T-helper 9 cell (primary cell): ENCODE measurements at places on chromosomes 2 and 18.
A peak's percentile ranks its signal among the peaks of the same experiment; 100 is the strongest.

- DNase-seq: no peak
Measured at GRCh38 chr18:11999429-11999828, 18.1 kb downstream of the IMPA2 start.

GRCh38 chr2:239264838-239265651 is 135.8 kb downstream of the HDAC4 start:
- peak; percentile 39 for DNase-seq

DNA sequence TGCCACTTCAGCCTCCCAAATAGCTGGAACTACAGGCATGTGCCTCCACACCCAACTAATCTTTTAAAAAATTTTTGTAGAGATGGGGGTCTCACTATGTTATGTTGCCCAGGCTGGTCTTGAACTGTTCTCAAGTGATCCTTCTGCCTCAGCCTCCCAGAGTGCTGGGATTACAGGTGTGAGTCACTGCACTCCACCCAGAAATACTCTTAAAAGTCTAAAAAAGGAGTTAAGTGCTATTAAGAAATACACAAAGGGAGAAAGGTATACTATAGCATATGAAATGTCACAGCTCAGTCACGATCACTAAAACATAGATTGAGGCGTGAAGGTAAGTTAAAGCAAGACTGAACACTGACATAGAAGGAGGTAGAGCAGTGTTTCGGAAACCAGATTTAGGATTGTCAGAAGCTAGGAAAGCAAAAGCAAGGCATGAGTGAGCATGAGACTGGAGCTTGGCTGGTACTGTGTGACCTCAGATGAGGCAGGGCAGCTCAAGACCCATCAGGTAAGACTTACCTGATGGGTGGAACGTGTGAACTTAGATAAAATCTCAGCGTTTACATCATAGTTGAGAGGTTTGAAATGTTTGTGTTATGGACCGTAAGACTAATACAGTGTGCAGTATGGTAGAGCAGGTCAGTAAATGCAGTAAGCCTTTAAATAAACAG is 9.2 kb downstream of the CCNYL1 start:
- DNase-seq: no peak

DNA sequence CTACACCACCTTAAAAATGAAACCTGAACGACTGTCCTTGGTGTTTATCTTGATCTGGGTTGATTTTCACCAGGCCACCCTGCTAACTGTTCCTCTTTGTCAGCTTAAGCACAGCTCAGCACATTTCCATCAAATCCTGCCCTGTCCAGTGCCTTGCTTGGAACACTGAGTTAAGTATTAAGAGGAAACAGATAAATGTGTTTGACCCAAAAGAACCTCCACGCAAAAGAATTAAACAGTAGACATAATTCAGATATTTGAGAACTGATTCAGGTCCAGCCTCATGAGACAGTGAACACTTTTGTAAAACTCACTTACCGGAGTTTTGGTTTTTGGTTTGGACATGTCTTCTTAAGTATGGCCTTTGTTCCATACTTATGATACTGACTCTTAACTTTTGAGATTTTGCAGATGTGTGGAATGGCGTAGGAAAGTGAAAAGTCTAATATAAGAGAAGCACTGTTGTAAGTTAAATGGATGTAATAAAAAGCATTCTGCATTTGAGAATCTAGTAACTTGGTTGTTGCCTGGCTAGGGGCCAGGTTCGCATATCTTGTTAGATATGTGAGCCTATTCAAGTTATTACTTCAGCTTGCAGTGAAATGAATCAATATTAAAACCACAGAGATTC is 88.9 kb upstream of the SERPINE2 start:
- no peak for DNase-seq

GRCh38 chr2:157501026-157501425 is 57.1 kb upstream of the CYTIP start:
- DNase-seq: no peak

- no peak for DNase-seq
Measured at GRCh38 chr2:64784168-64785061, 130.7 kb upstream of the SERTAD2 start.
